ENCODE measurements at places on chromosomes 6 and 20.

DNA sequence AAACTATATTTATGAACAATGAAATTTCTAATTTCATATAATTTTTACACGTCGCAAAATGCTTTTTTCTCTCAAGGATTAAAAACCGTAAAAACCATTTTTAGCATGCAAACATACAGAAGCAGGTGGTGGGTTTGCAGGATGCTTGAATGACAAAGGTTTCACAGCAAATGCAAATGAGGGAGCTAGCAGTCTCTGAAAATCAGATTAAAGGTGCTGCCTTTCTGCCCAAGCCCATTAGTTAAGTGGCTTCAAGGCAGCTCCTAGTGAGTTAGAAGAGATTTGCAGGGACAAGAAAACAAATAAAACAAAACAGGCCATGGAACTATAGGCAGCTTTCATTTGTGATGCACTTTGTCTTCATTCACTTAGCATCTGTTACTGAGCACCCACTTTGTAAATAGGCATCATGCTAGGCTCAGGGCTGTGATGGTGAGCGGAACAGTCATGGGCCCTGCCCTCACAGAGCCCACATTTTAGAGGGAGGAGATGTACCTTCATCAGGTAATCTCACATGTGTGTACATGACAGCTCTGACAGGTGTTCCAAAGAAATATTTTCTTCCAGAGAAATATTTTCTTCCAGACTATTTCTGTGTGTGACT, 29.5 kb downstream of the NAPB start:
- no peak for DNase-seq

DNA sequence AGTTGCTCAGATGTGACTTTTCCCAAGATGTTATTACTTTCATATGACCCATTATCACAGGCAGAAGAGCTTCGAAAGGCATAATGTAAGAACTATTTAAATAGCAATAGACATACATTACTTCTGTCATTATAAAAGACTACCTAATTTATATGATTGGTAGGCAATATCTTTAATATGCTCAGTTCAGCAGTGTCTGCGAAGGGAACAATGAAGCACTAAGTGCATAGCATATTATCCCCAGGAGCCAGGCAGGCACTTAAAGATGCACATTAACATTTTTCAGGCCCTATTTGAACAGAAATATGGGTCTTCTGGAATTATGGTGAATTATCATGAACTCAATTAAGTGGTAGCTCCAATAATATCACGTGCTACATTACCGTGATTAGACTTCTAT, 217.8 kb downstream of the EPM2A start:
- DNase-seq: no peak

DNA sequence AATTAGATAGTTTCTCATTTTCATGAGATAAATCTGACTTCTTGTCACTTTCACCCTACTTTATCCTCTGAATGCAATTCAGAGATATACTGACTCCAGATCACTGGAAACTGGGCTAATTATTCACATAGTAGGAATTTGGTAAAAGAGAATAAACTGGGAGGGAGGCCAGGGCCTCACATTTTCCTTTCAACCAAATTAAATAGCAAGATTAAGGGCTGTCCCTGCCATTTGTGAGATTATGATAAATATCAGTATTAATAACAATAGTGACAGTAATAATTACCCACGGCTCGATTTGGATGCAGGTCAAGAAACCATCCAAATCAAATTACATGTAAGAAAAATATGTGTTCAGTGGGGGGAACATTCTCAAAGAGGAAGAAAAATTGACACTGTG, 140.5 kb downstream of the CD83 start:
- no peak for DNase-seq

- DNase-seq: no peak
Measured at GRCh38 chr6:150799276-150799805, 66.2 kb upstream of the MTHFD1L start.

- no peak for DNase-seq
Measured at GRCh38 chr6:23890543-23891227, 235.3 kb upstream of the NRSN1 start.

DNA sequence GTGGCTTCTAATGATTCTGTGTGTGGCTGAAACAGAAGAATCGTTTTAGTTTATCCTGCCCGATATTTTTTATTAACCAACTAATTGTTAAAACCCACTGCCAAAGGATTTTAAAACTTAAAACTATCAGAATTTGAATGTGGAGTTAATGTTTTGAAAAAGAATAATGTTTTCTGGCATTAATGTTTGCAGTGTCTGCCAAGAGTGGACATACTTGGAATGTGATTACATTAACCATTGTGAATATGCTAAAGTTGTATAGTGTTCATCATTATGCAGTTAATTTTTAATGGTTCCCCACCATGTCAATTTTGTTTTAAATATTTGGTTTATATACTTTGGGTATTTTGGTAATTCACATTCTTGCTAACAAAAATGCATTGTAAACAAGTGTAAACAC, 24.4 kb downstream of the DCBLD1 start:
- DNase-seq: no peak

DNA sequence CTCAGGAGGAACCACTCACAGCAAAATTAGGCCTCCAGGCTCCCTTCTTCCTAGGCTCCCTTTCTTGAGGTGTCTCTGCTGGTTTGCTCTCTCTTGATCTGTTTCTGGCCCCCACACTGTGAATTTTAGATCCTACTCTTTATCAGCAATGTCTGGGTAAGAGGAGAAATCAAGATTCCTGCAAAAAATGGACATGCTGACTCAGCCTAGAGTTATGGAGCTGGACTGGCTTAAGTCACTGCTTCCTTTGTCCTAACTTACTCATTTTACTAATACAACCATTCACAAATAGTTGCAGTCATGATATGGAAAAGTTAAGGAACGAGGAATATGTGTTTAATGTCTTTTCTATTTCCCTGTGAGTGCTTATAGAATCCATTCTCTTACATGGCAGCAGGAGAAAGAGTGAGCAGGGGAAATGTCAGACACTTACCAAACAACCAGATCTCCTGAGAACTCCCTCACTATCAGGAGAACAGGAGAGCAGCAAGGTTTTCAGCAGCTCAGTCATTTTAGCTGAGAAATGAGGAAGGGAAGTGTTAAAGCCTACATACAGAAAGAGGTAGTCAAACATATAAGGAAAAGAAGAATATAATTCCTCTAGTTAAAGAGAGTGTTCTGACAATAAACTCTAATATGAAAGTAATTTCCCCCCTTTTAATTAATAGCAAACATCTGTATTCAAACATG, 160.8 kb downstream of the PDE7B start:
- peak; percentile 64 for DNase-seq

- DNase-seq: peak; percentile 23
Measured at GRCh38 chr6:170480050-170480692, 72.9 kb downstream of the PSMB1 start.

GRCh38 chr20:56467968-56468315, 485 bp upstream of the RTF2 start:
- DNase-seq: no peak

GRCh38 chr6:158069800-158070195, 88.1 kb downstream of the SYNJ2 start:
- peak; percentile 77 for DNase-seq

- DNase-seq: no peak
Measured at GRCh38 chr6:90936286-90936685, 349.4 kb upstream of the MAP3K7 start.

GRCh38 chr20:61903575-61904340, 161.9 kb downstream of the TAF4 start:
- DNase-seq: no peak

DNA sequence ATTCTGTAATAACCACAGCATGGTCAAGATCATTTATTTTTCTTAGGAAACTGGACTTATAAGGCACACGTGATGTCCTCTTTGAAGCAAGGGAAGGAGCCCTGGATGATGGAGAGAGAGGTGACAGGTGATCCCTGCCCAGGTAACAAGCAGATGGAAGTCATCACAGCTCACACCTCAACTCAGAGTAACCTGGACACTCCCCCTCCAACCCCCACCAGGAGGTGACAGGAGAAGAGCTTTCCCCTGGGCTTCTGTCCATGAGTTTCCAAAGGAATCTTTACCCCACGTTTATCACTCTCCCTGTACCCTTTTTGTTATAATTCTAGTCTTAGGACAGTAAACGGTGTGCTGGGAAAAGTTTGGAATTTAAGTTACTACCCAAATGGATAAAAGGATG, 28.4 kb downstream of the ZNF334 start:
- no peak for DNase-seq

- no peak for DNase-seq
Measured at GRCh38 chr20:7692478-7692877, 247.8 kb downstream of the HAO1 start.

DNA sequence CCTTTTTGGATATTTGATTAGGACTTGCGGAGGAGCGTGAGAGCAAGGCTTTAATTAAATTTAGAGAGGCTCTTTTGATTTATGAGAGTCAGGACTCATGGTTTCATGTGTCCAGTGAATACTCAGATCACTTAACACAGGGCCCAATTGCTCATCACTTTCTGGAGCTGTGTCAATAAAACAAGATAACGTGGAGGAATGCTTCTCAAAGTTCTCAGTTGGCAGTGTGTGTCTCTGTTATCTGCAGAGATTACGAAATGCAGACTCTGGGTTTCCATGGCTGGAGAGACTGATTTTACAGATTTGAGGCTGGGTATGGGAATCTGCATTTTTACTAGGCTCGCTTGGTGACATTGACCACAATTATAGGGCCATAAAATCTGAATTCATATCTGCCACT, 335.8 kb upstream of the FLRT3 start:
- DNase-seq: no peak

DNA sequence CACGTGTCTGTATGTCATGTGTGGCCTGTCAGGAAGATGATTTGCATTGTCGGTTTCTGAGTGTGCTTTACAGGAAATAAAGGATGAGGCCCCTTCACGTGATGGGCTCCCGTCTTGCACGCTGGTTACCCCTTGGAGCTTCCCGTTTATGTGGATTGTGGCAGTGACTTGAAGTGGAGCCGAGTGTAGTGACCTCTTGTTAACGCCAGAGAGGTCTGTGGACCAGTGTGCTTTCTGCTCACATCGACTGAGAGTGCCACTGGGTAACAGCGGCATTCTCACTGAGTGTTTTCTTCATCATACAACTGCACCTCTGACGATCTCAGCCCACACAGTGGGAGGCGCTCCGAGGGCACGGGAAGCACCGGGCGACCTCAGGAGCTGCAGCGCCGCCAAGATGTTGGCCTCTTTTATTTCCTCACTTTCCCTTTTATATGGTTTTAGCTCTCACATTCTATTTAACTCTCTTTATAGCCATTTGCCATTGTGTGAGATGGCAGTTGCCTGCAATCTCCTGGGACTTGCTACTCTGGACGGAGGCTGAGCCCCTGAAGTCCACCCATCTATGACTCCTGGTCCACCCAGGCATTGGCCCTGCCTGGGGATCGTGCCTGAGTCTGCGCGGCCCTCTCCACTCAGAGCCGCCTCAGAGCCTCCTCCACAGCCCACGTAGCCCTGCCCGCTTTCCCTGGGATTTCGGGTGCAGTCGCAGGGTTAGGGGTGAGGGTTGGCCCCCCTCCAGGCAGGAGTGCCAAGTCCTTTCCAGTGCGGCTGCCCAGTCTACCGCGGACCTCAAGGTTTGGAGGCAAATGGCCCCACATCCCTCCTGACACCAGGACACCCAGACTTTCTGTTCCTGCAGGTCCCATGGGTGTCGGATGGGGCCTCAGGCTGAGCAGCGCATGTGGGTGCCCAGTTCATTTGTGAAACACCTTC, 238.9 kb downstream of the ERMARD start:
- DNase-seq: no peak

- DNase-seq: no peak
Measured at GRCh38 chr6:36109092-36109491, 21.2 kb upstream of the MAPK13 start.

GRCh38 chr6:30626484-30627366, at the start of gene ATAT1:
ATAT1 (plus strand) TSS chr6:30626874.
- DNase-seq: peak; percentile 72

DNA sequence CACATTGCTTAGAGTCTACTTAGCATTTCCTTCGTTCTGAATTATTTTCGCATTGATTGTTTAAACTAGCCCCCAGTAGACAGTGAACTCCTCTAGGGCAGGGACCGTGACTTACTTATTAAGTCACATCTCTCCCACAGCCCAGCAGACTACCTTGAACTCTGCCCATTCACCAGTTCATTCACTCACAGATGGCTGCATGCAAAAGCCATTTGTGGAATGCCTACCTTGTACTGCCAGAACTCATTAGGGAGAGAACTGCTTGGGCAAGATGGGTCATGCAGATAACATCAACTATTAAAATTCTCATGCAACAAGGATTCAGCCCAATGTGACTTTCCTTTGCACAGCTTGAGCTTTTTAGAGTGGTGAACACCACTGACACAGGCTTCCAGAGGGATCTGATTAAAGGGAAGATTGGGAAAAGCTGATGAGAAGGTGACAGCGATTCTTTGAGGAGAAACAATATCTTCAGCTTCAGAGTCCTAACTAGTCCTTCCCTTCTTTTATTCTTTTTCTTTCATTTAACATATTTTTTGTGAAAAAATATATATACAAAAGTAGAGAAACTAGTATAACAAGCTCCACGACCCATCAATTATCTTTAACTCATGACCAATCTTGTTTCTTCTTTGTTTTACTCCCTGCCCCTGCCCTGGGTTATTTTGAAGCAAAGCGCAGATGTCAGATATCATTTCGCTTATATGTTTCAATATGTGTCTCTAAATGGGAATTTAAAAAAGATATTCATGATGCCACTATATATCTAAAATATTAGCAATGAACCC, 273.9 kb downstream of the CDC5L start:
- peak; percentile 93 for DNase-seq

- peak; percentile 56 for DNase-seq
Measured at GRCh38 chr6:3884007-3884745, 35.0 kb downstream of the FAM50B start.

GRCh38 chr6:48990739-48991138, 472.3 kb downstream of the MMUT start:
- no peak for DNase-seq

- peak; percentile 41 for DNase-seq
Measured at GRCh38 chr6:53815381-53816119, 20.7 kb downstream of the LRRC1 start.

GRCh38 chr20:1900321-1900801, 5.2 kb downstream of the SIRPA start:
- peak; percentile 73 for DNase-seq

- DNase-seq: peak; percentile 40
Measured at GRCh38 chr20:10447028-10447427, 11.9 kb downstream of the SLX4IP start.

GRCh38 chr20:50146214-50146613, 7.3 kb downstream of the PEDS1 start:
- DNase-seq: no peak

- no peak for DNase-seq
Measured at GRCh38 chr6:112013051-112013450, 40.9 kb upstream of the CCN6 start.

GRCh38 chr20:24877652-24878051, 71.4 kb upstream of the CST7 start:
- no peak for DNase-seq

DNA sequence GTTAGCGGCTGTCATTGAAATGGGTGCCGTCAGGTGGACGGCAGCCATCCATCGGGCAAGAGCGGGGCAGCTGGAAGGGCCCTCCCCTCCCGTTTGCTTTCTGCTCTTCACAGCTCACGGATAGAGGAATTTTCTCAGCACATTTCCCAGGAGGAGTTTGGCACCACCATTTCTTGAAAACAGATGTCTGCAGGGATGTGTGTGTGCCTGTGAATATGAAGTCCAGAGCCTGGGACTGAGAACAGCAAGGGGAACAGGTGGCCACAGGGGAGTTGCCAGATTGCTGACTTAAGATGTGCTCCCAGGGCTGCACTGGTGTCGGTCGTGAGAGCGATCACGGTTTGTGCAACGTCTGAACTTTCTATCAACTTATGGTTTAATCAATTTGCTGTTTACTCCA, 22.1 kb upstream of the ECI2 start:
- no peak for DNase-seq
